Urinary bladder (tissue), 4 donors: ENCODE measurements at places on chromosomes 13 and 19.

GRCh38 chr13:111506125-111506524, 185.7 kb downstream of the TEX29 start:
- DNase-seq = no peak

- DNase-seq = no peak
Observed at GRCh38 chr13:91816263-91816807, 417.9 kb downstream of the GPC5 start.

GRCh38 chr13:82962397-82962796, 919.9 kb downstream of the SLITRK1 start:
- no peak for DNase-seq

DNA sequence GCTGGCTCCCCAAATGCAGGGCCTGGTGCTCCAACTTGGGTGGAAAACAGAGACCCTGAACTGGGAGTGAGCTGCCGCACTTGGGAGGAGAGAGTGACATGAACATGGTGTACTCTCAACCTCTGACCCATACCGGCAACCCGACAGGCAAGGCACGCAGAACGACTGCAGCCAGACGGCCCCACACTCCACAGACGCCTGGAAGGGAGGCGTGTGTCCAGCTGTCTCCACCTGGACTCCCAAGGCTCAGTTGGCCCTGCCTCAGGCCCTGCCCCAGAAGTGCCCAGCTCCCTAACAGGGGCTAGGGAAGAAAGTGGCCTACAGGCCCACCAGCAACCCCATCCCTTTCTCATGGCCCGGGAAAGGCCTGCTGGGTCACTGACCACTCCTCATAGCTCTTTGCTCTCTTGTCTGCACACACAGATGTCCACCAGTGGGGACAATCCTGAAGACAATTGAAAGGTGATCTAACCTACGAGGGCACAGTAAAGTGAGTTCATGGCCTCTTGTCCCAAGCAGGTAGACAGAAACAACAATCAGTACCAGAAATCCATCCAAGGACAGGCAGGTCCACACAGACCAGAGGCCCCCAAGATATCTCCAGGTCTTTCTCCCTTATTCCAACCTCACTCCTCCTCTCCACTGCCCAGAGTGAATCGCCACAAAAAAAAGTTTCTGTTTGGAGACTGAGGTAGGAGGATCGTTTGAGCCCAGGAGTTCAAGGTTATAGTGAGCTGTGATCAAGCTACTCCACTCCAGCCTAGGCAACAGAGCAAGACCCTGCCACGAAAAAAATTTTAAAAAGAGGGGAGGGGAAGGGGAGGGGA, 28.2 kb downstream of the ELL start:
- DNase-seq = no peak
